Activated naive CD8-positive, alpha-beta T cell treated with anti-CD3 and anti-CD28 coated beads for 36 hours (primary cell): ENCODE measurements at places on chromosomes 1 and 21. TPM values are rescaled to one million over a fixed set of nuclear protein-coding genes. Genes with fewer than 3 reads are reported as not detected.
A peak's percentile ranks its signal among the peaks of the same experiment; 100 is the strongest.

Gene OR2G6
- not detected for total RNA-seq

Gene UCK2
- total RNA-seq, result 92.2 TPM

Gene IL20
- not detected for total RNA-seq

Gene PRAMEF11
- total RNA-seq, result not detected

GRCh38 chr1:44780583-44781121 lies 5.3 kb downstream of the RPS8 start:
- DNase-seq, result no peak

DNA sequence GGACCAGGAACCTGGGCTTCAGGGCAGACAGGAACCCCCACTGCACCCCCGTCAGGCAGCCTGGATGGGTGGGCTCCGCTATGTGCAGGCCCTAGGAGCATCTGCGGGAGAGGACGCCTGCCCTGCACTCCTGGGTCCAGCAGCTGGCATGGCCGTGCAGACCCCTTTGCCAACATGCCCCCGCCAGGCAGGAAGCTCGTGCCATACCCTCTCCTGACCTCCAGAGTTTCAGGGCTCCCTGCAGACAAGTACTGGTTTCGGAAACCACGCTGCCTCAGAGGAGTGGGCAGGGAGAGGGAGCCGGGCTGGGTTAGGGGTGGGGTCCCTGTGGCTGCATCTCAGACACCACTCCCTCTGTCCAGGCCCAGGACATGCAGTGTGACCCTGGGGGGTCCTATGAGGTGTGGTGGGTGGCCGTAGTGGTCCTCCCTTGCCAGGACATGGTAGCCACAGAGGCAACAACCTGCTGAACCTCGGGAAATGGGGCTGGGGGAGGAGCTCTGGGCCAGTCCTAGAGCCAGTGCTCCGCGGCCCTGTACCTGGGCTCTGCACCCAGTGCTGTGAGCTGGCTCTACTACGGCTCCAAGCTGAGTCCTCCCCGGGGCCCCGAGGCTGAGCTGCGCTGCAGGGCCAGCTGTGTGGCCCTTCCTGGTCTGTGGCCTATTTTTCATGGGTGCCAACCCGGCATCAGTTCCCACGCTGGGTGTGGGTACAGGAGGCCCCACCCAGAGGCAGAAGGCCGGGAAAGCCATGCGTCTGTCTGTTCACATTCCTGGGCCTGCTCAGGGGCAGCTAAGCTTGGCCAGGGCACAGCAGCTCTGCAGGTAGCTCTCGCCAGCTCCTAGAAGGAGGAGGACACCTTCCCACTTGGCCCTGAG lies 1.4 kb downstream of the PLEKHN1 start:
- DNase-seq, result no peak

DNA sequence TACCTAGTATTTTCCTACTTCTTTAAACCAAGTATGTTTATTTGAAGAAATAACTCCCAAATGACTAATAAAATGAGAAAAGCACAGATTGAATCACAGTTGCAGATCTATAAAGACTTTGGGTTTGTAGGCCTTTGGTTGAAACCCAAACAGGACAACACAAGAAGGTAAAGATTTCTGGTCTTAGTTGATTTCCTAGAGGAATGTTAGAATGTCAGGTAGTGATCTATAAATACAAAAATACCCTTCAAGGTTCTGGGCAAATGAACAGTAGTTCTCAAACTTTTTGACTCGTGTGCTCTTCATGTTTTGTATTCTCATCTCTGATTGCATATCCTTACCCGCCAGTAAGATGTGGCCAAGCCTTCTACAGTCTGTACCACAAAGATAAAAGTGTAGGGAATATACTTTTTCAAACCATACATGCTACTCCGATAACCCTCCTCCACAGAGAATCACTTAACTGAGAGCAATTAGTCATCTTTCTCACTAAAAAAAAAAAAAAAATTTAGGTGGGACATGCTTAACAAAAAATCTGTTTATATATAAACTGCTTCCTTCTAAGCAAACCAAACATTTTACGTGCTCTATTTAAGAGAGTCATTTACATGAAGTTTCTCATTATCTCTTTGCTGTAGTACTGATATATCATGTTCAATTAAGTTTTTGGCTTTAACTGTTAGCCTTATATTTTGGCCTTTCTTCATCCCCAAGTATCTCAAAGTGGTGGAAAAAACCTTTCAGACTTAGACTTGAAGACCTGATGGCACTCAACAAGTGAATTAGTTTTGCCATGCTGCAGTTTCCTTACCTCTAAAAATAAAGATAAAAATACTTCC lies 36.0 kb downstream of the CNIH4 start:
- no peak for DNase-seq

DNA sequence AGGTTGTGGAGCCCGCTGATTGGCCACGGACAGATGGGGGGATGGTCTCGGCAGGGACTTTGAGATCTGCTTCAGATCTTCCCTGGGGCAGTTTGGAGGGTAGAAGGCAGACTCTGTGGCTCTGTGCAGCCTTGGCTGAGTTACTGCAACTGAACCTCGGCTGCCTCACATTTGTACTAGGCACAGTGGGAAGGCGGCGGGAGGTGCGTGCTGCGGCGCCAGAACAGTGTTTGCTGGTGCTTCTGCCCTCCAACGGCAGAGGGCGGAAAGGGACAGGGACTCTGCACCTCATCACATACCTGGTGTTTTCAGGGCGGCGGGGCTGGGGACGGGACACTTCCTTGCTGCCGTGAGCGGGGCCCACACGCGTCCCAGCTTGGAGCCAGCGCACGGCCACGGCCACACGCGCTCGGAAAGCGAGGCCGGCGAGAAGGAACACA lies 26.2 kb downstream of the SLC66A1 start:
- no peak for DNase-seq

- no peak for DNase-seq
Observed at GRCh38 chr1:43537423-43538142, 6.9 kb downstream of the PTPRF start.

- no peak for DNase-seq
Observed at GRCh38 chr1:167650269-167651160, 20.5 kb downstream of the RCSD1 start.

GRCh38 chr21:39111931-39112550 lies 71.2 kb downstream of the PSMG1 start:
- DNase-seq, result no peak

DNA sequence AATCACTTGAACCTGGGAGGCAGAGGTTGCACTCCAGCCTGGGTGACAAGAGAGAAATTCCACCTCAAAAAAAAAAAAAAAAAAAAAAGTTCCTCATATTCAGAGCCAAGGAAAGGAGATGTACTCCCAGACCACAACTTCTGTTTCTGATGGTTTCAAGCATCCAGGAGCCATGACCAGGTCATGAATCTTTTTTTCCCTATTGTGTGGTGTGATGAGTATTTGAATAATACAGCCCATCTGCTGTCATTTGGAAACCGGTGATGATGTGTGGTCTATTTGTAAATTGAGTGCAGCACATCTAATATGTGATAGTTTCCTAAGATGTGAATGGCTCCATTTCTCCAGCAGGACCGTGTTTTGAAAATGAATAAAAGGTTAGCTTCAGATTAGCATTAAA lies 18.6 kb downstream of the PIK3CD start:
- DNase-seq, result no peak

DNA sequence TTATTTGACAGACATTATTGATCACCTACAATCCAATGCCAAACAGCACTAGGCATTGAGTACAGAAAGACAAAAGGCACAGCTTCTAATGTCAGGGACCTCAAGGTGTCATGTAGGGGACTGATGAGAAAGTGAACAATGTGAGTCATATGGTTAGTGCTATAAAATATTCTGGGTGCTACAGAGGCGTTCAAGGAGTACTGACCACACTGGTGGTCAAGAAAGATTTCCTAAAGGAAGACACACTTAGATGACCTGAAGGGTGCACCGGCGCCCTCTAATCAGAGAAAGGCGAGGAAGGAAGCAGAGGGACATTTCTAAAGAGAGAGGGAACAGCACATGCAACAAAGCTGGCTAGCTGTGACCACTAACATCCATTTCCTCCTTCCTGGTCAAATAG lies 64.9 kb upstream of the F3 start:
- DNase-seq, result no peak

DNA sequence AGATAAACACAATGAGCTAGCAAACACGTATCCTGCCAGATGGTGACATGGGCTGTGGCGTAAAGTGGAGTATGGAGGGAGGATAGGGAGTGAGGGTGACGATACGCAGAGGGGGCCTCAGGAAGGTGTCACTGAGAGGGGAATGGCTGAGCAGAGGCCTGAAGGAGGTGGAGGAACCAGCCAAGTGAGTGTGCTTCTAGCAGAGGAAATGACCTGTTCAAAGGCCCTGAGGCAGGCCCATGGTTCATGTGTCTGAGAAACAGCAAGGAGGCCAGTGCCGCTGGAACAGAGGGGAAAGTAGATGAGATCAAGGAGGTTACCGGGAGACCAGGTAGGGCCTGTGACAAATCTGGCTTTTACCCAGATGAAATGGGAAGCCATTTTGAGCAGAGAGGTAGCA lies 36.0 kb downstream of the TAS1R2 start:
- no peak for DNase-seq

GRCh38 chr1:156675210-156676113 lies 1.7 kb downstream of the NES start:
- DNase-seq, result no peak

DNA sequence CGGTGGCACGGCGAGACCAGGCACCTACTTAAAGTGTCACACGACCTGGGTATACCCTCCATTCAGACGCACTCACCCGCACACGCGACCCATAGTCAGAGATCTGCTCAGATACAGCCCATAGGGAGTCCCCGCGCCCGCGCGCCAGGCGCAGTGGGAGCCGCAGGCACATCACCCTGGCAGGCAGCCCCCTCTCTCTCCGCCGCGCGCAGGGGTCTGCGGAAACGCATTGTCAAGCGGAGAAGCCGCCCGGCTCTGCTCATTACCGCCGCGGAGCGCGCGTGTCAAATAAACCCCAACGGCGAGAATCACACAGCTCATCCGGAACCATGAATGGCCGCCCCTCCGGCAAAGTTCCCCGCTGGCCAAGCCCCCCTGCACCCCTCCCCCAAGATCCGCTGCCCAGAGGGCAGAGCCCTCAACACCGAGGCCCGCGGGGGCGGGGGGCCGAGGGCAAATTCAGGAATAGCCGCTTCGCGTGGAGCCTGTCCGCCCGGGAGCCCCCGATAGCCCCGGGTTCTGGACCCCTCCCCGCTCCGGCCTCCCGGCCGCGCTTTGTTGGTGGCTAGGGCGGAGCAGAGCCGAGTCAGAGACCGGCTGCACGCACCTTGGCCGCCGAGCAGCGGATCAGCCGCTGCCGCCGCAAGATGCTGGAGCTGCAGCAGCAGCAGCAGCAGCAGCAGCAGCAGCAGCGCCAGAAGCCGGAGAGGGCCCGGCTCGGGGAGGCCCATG lies 522 bp downstream of the LRP8 start:
- peak; percentile 69 for DNase-seq

DNA sequence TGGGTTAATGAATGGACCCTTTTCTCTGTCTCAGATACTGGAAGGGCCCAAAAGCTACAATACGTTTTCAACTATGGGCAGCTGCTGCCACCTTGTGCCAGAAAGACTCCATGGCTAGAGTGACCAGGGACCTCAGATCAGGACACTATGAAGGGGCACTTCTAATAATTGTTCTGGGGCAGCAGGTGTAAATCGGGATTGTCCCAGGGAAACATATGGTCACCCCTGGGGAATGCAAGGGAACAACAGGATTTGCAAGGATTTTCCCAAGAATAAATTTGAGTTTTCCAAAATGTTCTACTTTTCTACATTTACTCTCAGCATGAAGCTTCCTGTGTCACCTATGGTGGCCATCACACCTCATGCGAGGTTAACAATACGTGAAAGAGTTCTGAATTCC lies 12.0 kb upstream of the FCAMR start:
- peak; percentile 40 for DNase-seq

GRCh38 chr1:24946861-24947658 lies 17.0 kb upstream of the RUNX3 start:
- no peak for DNase-seq

GRCh38 chr1:51234721-51235425 lies 1.2 kb upstream of the RNF11 start:
- peak; percentile 43 for DNase-seq
